ENCODE measurements at places on chromosomes 5 and 9. TPM values are rescaled to one million over a fixed set of nuclear protein-coding genes. Genes with fewer than 3 reads are reported as not detected.

DNA sequence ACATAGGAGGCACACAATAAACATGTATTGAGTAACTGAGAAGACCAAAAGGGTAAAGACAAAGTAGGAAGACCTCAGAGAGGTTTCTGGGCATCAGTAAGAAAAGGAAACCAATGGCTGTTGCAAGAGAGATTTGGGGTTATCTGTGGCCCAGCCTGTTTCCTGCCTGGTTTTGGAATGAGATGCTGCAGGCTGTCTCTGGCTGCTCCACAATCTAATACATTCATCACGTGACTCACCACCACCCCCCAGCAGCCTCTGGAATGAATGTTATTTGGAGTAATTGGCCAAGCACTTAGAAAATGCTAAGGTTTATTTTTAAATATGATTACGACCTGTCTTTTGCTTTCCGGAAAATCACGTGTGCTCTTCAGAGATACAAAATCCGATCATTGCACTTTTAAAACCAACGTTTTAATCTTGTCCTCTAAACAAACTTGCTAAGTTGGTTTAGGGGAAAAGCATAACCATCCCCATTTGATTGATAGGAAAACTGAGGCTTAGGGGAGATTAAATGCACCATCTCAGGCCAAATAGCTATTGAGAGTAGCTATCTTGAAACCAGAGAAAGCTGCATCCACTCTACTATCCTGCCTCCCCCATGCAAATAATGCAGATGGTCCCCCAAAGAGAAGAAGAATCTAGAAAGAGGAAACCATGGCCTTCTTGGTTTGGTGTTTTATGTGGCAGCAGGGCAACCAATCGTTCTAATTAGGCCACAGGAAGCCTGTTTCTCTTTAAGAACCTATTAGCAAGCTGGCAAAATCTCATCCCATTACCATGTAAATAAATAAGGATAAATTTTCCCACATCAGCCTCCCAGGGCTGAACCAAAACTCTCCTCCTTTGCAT is 151.8 kb upstream of the ADRA1B start:
- peak; percentile 90 for DNase-seq

CDH6 gene
- not detected for total RNA-seq

IFNE gene
- total RNA-seq: not detected

GRCh38 chr9:99577351-99577750 is 244.3 kb upstream of the NR4A3 start:
- DNase-seq: no peak

- peak; percentile 47 for DNase-seq
Observed at GRCh38 chr9:115207003-115207836, 89.3 kb upstream of the TNC start.

DNA sequence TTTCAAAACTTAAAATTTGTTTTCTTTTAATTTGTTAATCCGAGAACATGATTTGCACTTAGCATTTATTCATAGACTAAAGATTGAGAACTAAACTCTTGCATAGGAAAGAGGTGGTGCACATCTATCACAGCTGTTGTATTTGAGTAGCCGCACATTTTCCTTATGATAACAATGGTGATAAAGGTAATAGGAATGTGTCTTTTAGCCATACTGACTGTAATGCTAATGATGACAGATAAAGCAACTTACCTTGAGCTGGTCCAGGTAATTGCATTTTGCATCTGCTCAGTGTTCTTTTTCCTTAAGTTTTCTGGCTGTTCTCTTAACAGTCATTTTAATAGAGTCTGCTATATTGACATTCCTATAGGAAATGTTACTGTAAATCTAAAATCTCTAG is 19.0 kb downstream of the PHAX start:
- no peak for DNase-seq

PDE6A gene
- 0.41 TPM for total RNA-seq

PCDHA12 gene
- 3.8 TPM for total RNA-seq

DNA sequence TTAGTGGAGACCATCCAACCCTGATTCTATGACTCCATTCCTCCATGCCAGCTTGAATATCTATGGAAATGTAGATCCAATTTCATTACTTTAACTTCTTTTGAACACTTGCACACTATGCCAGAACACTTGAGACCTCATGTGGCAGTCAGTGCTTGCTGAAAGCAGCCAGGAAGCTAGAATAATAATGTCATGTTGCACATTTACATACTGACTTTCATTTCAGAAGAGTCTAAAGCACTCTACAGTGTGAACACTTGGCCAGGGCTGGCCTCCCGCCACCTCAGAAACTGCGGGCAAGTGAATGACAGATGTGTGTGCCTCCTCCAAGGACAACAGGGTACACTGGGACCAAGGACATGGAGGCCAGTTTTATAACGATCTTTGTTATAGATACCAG is 97.3 kb downstream of the SLF1 start:
- DNase-seq: no peak

IRX2 gene
- total RNA-seq: not detected

GRCh38 chr5:92613546-92613945 is 967.5 kb downstream of the NR2F1-AS1 start:
- DNase-seq: peak; percentile 67

PIK3R1 gene
- 11.4 TPM for total RNA-seq

ABO gene
- total RNA-seq: not detected

PCDHB10 gene
- 3.9 TPM for total RNA-seq

IL13 gene
- not detected for total RNA-seq

GRCh38 chr5:33440482-33441240 is at the start of gene TARS1:
TARS1 (plus strand) TSS chr5:33440965; CDS start chr5:33441087, 122 bp downstream.
- peak; percentile 100 for DNase-seq

C5orf63 gene
- total RNA-seq: 1.6 TPM

GRCh38 chr9:100372648-100373047 is 19.9 kb upstream of the TEX10 start:
- no peak for DNase-seq

- DNase-seq: no peak
Observed at GRCh38 chr5:57493034-57493433, 10.4 kb upstream of the ACTBL2 start.

DNA sequence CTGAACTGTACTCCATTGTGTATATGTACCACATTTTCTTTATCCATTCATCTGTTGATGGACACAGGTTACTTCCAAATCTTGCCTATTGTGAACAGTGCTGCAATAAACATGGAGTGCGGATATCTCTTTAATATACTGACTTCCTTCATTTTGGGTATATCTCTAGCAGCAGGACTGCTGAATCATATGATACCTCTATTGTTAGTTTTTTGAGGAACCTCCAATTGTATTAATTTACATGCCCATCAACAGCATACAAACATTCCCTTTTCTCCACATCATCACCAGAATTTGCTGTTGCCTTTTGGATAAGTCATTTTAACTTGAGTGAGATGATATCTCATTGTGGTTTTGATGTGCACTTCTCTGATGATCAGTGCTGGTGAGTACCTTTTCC is 81.8 kb upstream of the FAM120A start:
- DNase-seq: no peak

- no peak for DNase-seq
Observed at GRCh38 chr5:24720743-24721142, 76.0 kb upstream of the CDH10 start.

STC2 gene
- total RNA-seq: 0.03 TPM

AK3 gene
- total RNA-seq: 41.8 TPM

DNA sequence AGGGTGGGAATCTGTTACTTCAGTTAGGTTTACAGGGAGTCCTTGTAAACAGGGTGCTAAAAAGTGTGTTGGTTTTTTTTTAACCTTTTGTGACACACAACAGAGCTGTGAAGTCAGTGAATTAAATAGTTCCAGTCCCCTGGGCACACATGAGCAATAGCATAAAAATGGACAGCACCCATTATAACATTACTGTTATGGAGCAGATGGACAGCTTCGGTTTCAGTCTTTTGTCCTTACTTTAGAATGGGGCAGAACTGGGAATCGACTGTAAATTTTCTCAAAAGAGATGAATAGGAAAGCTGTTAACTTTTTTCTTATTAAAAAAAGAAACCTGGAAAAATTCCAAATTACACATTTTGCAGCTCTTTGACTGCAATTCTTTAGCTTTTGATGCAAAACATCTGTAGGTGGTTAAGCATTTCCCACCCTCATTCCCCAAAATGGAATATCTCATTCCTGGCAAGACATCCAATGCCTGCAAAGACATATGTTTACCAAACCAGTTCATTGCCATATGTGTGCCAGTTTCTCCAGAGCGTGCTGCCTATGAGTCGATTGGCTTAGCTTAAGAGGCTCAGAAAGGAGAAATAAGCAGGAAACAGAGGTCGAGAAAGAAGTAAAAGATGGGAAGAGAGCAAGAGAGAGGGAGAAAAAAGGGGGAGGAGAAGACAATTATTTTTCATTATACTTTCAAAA is 212.3 kb upstream of the TMEM161B start:
- DNase-seq: no peak

- no peak for DNase-seq
Observed at GRCh38 chr5:132662925-132663770, 5.2 kb downstream of the IL13 start.

GRCh38 chr9:18397076-18397475 is 76.9 kb upstream of the ADAMTSL1 start:
- no peak for DNase-seq

LEAP2 gene
- 1.9 TPM for total RNA-seq

DNA sequence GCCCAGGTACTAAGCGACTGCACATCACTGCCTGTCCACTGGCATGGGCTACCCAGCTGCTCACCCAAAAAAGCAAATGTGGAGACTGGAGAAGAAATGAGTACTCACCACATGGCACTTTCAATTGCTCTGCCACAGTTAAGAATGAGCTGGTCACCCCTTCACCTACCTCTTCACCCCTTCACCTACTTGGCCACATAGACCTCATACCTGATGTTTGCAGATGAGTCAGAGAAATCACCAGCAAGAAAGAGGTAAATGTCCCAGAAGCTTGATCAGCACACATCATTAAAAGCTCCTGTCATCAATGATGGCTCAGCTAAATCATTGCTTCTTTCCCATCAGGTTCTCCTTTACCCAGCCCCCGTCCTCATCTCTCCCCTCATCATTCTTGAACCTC is 7.6 kb upstream of the PRUNE2 start:
- no peak for DNase-seq
